ENCODE measurements at places on chromosomes 13 and 19.

DNA sequence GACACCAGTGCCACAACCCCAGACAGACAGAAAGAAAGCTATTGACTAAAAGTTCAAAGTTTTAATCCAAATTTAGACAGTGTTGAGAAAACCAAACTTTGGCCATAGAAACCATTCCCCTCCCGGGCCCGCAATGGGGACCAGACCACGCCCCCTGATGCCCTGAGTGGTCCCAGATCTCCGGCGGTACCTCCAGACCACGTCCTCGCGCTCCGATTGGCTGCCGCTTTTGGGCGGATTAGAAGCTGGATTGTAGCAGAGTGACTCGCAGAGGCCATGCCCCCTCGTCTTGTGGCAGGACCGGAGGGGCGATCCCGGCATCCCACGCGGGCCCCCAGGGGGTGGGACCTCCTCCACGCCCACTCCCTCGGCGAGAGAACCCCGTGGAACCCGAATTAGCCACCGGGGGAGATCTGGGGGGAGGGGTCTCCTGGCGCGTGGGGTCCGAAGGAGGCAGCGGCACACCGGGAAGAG lies 797 bp upstream of the HSD17B14 start:
- DNase-seq = peak; percentile 82

DNA sequence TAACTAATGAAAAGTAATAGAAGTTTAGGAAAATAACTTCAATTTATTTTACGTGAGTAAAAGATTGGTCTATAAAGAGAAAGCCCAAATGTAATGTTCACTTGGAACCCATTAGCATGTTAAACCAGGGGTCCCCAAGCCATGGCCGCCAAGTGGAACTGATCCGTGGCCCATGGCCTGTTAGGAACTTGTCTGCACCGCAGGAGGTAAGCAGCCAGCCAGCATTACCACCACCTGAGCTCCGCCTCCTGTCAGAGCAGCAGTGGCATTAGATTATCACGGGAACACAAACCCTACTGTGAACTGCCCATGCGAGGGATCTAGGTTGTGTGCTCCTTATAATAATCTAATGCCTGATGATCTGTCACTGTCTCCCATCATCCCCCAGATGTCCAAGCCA lies 818.7 kb upstream of the GPC6 start:
- no peak for DNase-seq

DNA sequence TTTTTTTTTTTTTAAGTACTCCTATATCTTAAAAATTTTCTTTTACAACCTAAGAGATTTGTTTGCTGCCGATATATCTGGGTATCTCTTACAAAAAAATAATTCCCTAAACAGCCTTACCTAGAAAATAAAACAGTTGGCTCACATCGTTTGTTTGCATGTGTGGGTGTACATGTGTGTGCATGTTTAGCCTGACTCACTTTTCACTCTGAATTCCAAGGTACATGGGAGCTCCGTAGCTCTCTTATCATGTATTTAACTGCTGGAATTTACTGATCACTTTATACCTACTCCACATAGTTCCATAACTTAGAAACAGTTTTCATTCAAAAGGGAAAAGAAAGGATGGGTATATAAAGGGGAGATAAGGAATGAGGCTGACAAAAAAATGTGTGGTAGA lies 616.5 kb downstream of the GPC6 start:
- no peak for DNase-seq

GRCh38 chr19:8445488-8446001 lies 770 bp downstream of the HNRNPM start:
- peak; percentile 55 for DNase-seq

DNA sequence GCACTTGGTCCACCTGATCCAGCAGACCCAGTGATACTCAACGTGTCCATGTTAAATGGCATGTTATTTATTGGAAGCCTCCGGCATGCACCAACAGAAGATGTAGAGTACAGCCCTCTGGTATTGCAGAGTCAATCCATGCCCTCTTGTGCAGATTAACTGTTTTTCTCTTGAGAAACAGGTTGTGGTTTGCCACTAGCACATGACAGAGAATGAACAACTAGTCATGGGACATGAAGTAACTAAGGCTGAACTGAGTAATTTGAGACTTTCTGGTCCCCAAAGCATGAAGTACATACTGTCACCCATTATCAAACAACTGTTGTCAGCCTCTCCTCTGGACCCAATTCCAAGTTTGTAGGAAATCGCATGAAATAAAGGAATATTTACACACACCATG lies 3.2 kb downstream of the ZNF562 start:
- DNase-seq = no peak

- DNase-seq = no peak
Observed at GRCh38 chr19:13209484-13210338, 59.5 kb downstream of the IER2 start.

DNA sequence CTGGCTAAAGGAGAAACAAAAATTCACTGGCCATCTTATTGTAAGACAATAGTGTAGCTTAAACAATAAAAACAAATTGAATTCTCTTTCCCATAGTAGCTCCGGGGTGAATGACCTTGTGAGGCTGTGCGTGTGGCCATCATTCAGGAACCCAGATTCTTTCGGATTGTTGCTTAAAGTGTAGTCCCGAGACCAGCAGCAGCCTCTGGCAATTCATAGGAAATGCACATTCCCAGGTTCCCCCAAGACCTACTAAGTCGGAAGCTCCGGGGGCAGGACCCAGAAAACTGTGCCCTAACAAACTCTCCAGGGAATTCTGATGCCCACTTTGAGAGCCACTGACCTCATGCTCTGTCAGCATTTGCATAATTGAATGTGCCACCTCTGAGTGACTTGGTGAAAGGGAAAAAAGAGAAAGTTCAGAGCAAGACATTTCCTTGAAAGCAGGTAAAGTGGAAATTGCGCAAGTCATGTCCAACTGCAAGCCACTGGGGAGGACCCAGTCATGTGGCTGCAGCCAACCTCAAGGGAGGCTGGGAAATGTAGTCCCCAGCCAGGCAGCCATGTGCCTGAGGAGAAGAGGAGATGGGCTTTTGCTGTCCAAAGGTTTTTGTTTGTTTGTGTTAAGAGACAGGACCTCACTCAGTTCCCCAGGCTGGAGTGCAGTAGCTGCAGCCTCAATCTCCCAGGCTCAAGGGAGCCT lies 50.7 kb upstream of the PNMA8B start:
- DNase-seq = no peak

DNA sequence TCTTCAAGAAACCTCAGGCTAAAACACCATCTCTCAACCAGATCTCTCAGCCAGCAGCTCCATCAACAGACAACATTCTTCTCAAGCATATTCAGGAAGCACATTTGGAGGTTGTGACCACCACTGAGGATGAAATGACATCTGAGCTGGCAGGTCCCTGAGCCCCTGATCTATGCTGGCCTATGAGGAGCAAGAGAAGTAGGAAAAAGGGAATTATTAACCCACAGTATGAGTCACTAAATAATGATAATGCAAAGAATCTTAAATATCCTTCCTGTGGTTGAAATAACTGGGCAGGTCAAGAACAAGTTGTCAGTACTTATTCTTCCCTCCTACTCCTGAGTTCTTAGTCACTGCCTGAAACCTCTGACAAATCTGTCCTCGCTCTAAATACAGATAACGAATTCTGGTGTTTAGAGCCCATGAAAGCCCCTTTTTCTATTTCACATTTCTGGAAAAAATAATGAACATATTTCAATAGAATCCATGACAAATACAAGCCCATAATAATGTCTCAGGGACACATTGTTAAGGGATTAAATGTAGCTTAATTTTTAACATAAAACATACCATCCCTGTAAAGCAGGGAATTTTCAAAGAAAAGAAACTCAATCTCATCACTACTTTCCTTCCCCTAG lies 225.8 kb upstream of the IRS2 start:
- no peak for DNase-seq
